ENCODE measurements at places on chromosomes 2 and 18.

GRCh38 chr2:160199683-160200389 is at the start of gene ITGB6:
TSS of gene ITGB6 (minus strand) at chr2:160200272. CDS start at chr2:160200063, 209 bp downstream.
- no peak for DNase-seq

- no peak for DNase-seq
Observed at GRCh38 chr2:16321872-16322271, 343.8 kb downstream of the CYRIA start.

GRCh38 chr2:94994914-94995552 is 30.5 kb upstream of the MAL start:
- DNase-seq, result no peak

GRCh38 chr2:64276417-64277095 is 132.3 kb upstream of the PELI1 start:
- no peak for DNase-seq

GRCh38 chr2:181972431-181973170 is 13.1 kb upstream of the PPP1R1C start:
- DNase-seq, result no peak

- no peak for DNase-seq
Observed at GRCh38 chr2:19875280-19875679, 26.5 kb downstream of the TTC32 start.

GRCh38 chr2:240247241-240247867 is 106.9 kb upstream of the OTOS start:
- DNase-seq, result no peak

- no peak for DNase-seq
Observed at GRCh38 chr2:42032745-42033144, 15.1 kb upstream of the PKDCC start.

- DNase-seq, result peak; percentile 41
Observed at GRCh38 chr18:9612215-9612830, 2.0 kb downstream of the PPP4R1 start.

GRCh38 chr2:18238209-18238608 is 322.2 kb downstream of the RDH14 start:
- no peak for DNase-seq
